ENCODE measurements at places on chromosomes 3 and 15. TPM values are rescaled to one million over a fixed set of nuclear protein-coding genes. Genes with fewer than 3 reads are reported as not detected.
A peak's percentile ranks its signal among the peaks of the same experiment; 100 is the strongest.

DNA sequence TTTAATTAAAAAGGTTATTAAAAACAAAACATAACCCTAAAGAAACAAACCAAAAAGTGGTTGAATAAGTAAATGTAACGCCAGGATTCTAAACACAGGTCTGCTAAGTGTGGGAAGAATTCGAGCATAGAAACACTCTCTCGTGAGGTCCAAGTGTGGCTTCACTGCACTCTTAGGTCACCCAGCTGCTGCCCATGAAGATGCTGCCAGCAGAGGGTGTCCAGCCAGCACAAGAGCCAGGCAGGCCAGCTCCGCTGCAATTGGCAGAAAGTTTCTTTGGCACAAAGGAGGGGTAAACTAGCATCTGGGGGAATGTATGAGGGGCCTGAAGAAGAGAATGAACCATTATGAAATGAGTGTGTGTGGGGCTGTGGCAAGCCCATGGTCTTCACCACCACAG lies 215.7 kb upstream of the FEZF2 start:
- H3K27ac ChIP-seq, result no peak overlapping the region
- H3K4me1 ChIP-seq, result no peaks in the 10 kb centered on the region
- H3K27me3 ChIP-seq, result peaks cover 8% of the 10 kb centered on the region

DNA sequence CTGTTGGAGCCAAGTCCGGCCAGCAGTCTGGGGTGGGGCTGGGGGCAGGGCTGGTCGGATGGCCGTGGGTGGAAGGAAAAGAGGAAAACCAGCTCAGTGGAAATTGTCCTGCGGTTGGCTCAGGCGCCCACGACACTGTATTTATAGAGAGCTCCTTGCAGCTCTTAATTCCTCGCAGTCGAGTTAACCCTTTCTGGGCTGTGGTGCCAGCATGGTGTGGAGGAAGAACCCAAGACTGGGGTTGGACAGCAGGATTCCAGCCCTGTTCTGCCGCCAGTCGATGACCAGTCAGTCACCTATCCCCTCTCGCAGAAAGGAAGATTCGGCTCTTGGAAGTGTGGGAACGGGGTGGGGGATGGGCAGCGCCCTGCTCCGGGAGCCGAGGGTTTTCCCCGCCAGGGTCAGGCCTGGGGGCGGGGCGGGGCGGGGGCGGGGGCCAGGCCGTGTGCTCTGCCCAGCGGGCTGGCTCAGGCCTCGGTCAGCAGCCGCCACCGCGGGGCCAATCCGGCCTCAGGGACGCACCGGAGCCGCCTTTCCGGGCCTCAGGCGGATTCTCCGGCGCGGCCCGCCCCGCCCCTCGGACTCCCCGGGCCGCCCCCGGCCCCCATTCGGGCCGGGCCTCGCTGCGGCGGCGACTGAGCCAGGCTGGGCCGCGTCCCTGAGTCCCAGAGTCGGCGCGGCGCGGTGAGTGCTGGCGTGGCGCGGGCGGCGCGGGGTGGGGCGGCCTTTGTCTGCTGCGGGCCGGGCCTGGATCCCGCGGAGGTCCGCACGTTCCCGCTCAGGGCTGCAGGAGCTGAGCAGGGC lies at the start of gene CD276:
Gene CD276, plus strand, starts transcription at position 607 of the 804 bp plus-strand sequence. CDS start 15,257 bp downstream, outside the sequence.
- DNase-seq, result no peak
- H3K4me3 ChIP-seq, result peak within 1 kb of the TSS; percentile 66
- peaks cover 18% of the 10 kb centered on the region for H3K4me1 ChIP-seq
- H3K27me3 ChIP-seq, result peaks cover 44% of the 10 kb centered on the region
- no peaks in the 10 kb centered on the region for H3K36me3 ChIP-seq

- H3K36me3 ChIP-seq, result no peaks in the 10 kb centered on the region
- H3K27me3 ChIP-seq, result peaks cover 22% of the 10 kb centered on the region
- H3K4me3 ChIP-seq, result no peak overlapping the region
- no peak overlapping the region for H3K27ac ChIP-seq
- no peak for DNase-seq
- H3K4me1 ChIP-seq, result peaks cover 3% of the 10 kb centered on the region
Measured at GRCh38 chr3:57068437-57069089, 8.1 kb downstream of the SPATA12 start.

GRCh38 chr3:140365872-140366697 lies 311.8 kb upstream of the TRIM42 start:
- H3K36me3 ChIP-seq, result no peaks in the 10 kb centered on the region
- no peak overlapping the region for H3K27ac ChIP-seq
- no peak overlapping the region for H3K4me3 ChIP-seq
- H3K4me1 ChIP-seq, result no peaks in the 10 kb centered on the region
- H3K27me3 ChIP-seq, result peaks cover 1% of the 10 kb centered on the region
- DNase-seq, result no peak

DNA sequence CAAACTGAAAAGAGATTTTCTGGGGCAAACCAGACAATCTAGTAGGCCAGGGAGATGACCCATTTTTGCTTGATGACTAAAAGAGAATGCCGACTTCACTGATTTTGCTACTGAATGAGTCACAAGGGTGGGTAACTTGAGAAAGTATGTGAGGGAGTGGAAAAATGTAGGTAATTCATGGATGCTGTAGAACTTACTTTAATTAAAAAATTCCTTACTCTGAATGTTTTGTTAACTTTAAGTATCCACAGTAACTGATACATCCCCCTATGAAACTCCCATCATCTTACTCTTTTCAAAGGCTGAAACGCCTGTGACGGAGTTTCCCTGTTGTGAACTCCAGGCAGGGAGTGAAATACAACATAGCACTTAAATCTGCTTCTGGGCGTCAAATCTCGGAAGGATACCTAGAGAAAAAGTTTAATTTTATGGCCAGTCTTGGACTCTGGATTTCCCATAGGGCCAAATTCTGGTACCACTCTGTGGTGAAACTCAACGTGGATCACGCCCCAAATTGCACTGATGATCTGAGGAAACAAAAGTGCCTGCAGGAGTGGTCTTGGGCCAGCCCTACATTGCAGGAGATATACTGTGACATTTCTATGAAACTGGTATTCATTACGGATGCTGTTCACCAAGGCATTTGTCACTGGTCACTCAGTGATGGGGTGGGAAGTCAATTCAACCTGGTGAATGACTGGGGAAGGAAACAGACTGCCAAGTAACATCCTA lies 24.0 kb downstream of the GOLIM4 start:
- H3K36me3 ChIP-seq, result no peaks in the 10 kb centered on the region
- no peak overlapping the region for H3K27ac ChIP-seq
- no peaks in the 10 kb centered on the region for H3K27me3 ChIP-seq
- DNase-seq, result no peak

DNA sequence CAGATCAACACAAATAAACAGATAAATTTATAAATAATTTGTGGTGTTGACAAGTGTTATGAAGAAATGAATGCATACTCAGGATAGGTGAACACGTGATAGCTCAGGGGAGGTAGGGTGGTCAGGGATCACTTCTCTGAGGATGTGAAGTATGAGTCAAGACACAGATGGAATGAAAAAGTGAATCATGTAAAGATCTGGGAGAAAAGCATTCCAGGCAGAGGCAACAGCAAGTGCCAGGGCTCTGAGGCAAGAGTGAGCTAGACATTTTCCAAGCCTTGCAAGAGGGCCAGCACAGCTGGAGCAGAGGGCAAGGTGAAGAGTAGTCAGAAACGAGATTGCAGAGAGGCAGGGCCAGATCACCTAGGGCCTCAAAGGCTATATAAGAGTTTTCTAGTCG lies 177.8 kb downstream of the WNT5A start:
- no peaks in the 10 kb centered on the region for H3K4me1 ChIP-seq
- H3K27me3 ChIP-seq, result no peaks in the 10 kb centered on the region
- DNase-seq, result no peak
- no peak overlapping the region for H3K4me3 ChIP-seq

- H3K27ac ChIP-seq, result no peak overlapping the region
- DNase-seq, result peak; percentile 49
- no peaks in the 10 kb centered on the region for H3K27me3 ChIP-seq
- H3K4me3 ChIP-seq, result no peak overlapping the region
- H3K36me3 ChIP-seq, result no peaks in the 10 kb centered on the region
- peaks cover 25% of the 10 kb centered on the region for H3K4me1 ChIP-seq
Measured at GRCh38 chr3:184786280-184786941, 25.6 kb upstream of the VPS8 start.

DNA sequence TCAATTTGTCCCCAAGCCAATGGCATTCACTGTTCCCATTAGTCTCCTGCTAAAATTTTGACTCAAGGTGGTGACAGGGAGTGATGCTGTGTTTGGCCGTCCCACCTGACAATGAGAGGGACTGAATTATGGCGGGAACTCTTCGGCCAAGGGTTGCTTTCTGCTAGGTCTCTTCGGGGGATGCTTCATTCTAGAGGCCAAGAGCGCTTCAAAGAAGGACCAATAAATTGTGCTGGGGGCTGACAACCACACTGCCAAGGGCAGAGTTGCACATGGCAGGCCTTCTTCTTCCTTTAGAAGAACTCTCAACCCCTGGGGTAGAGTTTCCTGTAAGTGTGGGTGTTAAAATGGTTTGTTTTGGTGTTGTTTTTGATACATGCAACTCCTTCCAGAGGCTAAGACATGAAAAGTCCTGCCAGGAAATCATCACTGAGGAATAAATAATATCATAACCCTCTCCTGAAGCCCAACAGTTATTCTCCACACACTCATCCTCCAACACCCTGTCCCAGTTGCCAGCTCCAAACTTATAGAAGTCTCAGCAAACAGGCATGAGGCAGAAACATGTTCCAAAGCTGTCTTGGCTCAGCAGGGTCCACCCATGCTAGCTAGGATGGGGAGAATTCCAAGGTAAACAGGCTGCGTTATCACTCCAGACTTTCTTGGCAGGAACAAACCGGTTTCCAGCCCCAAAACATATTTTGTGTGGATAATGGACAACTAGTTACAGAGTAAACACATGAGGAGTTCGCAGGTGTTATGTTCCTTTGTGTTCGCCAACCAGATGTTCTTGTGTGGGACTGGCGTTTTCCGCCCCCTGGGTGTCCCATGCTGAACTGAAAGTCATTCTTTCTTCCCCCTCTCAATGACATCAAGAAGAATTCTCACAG lies 396.7 kb upstream of the RGMA start:
- H3K4me3 ChIP-seq, result no peak overlapping the region
- no peaks in the 10 kb centered on the region for H3K4me1 ChIP-seq
- H3K27me3 ChIP-seq, result no peaks in the 10 kb centered on the region
- no peak overlapping the region for H3K27ac ChIP-seq

GRCh38 chr3:149579838-149580542 lies 77.8 kb downstream of the WWTR1 start:
- no peaks in the 10 kb centered on the region for H3K36me3 ChIP-seq
- DNase-seq, result peak; percentile 6
- H3K4me1 ChIP-seq, result peaks cover 15% of the 10 kb centered on the region
- H3K27ac ChIP-seq, result no peak overlapping the region
- H3K27me3 ChIP-seq, result peaks cover 26% of the 10 kb centered on the region

DNA sequence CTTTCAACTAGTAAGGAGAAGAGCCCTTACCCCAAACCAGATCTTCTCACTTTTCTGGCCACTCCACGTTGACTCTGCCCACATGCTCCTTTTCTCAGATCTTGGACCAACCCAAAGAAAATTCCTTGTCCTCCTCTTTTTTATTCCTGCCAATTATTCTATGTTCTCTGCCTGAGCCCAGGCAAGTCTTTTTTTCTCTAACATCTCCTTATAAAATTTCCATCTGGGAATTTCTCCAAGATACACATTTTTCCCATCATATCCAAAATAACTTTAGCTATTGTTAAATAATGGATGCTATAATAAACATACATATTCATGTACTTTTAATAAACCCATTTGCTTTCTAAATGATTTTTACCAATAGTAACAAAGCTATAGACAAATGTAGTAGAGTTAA lies 726.0 kb upstream of the ZNF385D start:
- DNase-seq, result no peak
- H3K27me3 ChIP-seq, result no peaks in the 10 kb centered on the region
- H3K4me3 ChIP-seq, result no peak overlapping the region

DNA sequence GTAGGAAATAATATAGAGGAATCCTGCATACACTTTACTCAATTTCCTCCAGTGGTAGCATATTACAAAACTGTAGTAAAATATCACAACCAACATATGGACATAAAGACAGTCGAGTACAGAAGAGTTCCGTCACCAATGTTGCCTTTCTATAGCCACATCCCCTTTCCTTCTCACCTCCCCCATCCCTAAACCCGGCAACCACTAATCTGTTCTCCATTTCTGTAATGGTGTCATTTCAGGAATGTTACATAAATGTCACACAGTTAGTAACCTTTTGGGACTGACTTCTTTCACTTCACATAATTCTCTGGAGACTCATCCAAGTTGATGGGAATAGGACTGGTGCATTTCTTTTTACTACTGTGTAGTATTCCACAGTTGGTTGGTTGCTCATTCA lies 41.4 kb upstream of the ATG7 start:
- H3K27me3 ChIP-seq, result peaks cover 6% of the 10 kb centered on the region
- H3K36me3 ChIP-seq, result no peaks in the 10 kb centered on the region
- no peak overlapping the region for H3K27ac ChIP-seq
- peaks cover 1% of the 10 kb centered on the region for H3K4me1 ChIP-seq
- no peak overlapping the region for H3K4me3 ChIP-seq

Gene ASB14
- not detected for total RNA-seq

Gene TM4SF18
- total RNA-seq, result not detected

Gene RARB
- total RNA-seq, result not detected

Gene ANKRD63
- total RNA-seq, result not detected

Gene C3orf49
- not detected for total RNA-seq

Gene RHOA
- total RNA-seq, result 463 TPM

Measured in activated naive CD4-positive, alpha-beta T cell treated with anti-CD3 and anti-CD28 coated beads for 36 hours (primary cell).